Activated CD4-positive, alpha-beta T cell treated with anti-CD3 and anti-CD28 coated beads, Interleukin-10, Interleukin-2, amounts not matched to agents 100 ng/mL and 50 ng/mL, durations not matched to agents 16 hours and 8 hours (primary cell): ENCODE measurements at places on chromosomes 7 and 10.
A peak's percentile ranks its signal among the peaks of the same experiment; 100 is the strongest.

DNA sequence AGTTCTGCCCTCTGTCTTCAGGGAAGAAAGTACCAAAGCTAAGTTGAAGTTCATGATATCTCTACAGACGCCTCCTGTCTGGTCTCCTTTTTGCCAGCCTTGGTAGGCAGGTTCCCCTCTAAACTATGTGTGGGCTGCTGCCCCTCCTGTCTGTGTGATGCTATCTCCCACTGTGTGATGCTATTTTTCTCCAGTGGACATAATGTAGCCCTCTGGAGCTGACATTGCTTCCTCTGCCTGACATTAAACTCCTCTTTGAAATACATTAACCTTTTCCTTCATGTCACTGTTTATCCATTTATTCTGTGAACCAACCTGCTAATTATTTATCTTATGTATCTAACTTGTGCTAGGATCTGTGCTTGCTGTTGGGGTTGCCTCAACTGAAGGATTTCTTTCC lies at the start of gene PRSS58:
TSS of gene PRSS58 (minus strand) at position 101 of the 400 bp plus-strand sequence. CDS start 351 bp downstream, outside the sequence.
- no peak for DNase-seq

DNA sequence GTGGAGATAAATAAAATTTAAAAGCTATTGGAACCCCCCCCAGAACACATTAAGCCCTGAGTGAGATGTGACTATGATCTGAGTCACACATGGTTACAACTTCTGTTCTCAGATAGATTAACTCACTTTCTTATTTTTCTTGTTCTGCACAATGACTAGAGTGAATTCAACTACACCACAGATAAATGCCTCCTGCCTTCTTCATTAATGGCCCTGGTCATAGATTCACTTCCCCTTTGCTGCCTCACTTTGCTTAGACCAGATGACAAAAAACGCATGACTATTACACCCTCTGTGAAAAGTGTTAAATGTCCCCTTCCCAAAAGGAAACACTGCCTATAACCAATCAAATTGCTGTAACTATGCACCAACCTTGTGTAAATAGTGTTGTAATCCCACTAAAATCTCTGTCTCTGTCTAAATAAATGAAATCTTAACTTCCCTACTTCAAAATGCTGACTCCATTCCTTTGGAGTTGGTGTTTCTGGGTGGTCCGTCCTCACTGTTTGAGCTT lies 49.4 kb downstream of the AKR1D1 start:
- no peak for DNase-seq

- no peak for DNase-seq
These were observed 136.9 kb downstream of the MBL2 start for GRCh38 chr10:52635651-52636050.

GRCh38 chr10:67606572-67606971 lies 89.4 kb downstream of the CTNNA3 start:
- DNase-seq: no peak

- peak; percentile 70 for DNase-seq
These were observed at the start of gene BLVRA for GRCh38 chr7:43758029-43758821. TSS of gene BLVRA (plus strand) at chr7:43758680. CDS start at chr7:43771159, 12,479 bp downstream.

DNA sequence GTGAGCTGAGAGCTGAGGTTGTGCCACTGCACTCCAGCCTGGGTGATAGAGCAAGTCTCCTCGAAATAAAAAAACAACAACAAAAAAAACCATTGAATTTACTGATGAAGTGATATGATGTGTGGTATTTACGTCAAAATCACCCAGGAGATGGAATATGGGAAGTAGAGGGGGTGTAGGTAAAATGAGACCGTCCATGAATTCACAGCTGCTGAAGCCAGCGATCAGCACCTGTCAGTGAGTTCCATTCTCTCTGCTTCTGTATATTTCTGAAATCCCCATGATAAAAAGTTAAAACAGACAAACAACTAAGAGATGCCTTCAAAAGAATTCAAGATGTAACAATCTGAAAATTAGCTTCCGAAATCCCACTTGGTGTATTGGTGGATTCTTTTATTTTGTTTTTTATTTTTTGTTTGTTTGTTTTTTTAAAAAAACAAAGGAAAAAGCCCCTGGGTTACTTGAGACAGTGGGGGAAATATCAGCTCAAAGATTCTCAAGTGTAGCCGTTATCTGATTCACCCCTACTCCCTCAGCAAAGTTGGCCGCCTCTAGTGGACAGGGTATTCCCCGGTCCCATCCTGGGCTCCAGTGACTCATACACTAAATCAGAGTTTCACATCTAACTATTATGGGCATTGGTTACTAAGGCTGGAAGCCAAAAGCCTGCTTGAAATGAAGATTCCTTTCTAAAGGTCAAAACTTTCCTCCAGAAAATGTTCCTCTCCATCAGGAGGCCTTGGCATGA lies 76.4 kb downstream of the MAP3K8 start:
- peak; percentile 73 for DNase-seq

DNA sequence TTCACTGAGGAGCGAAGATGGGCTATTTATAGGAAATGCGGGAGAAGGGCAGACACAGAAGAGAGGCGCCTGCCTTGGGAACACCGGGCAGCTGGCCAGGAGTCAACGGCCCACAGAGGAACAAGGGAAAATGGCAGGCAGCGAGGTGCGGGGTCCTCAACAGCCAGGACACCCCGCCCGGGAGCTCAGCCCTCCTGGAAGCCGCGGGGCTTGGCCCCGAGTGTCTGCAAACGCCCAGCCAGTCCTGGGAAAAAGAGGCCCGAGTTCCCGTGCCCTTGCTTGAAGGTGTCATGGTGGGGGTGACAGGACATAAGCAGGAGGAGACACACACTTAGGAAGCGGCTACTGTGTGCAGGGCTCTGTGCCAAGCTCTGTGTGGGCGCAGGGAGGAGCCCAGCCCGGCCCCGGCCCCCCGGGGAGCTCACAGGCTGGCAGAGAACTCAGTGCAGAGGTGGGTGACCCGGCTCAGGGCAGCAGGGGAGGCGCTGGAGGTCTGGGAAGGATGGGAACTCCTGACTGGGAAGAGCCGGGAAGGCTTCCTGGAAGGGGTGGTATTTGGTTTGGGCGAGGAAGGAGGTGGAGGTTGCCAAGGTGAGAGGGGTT lies 79.9 kb downstream of the ELFN1 start:
- DNase-seq: no peak

DNA sequence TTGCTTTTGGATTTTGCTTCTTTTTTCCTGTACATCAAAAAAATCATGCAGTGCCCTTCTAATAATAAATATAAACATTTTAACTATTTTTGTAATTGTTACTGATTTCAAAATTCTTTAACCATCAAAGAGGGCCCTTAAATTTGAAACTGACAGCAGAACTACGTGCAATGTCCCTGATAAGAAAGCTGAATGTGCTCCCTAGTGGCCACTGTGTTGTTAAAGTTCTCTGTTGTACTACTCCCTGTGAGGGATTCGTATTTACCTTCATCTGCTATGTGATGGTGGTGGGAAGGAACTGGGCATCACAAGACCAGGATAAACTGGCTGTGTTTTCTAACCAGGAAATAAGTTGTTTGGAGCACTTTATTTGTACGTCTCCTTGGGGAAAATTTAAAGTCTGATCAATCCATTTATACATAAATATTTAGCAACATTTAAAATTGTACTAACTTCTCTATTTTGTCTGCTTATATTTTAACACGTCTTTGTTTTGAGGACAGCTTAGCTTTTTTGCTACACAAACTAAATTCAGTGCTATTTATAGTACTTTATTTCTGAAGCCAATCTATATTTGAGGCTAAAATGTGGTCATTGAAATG lies 322.4 kb downstream of the HGF start:
- no peak for DNase-seq

DNA sequence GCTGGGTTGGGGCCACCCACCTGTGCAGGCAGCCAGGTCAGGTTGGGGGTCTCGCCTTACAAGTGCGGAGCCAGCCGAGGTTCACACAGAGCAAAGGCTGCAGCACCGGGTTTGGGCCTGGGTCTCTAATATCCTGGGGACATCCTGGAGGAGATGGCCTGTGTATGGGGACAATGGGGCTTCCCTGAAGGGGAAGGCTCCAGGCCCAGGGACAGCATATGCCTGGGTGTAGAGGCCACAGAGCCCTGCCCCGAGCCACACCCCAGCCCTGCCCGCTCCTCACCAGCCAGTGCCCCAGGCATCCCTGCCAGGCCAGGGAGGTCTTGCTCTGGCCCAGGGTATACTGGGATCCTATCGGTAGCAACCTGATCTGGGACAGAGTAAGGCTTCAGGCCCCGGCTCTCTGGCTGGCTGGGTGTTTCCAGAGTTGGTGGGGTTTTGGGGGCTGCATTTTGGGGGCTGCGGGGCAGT lies 9.1 kb downstream of the TTYH3 start:
- DNase-seq: no peak

- peak; percentile 31 for DNase-seq
These were observed 19.9 kb downstream of the UPF2 start for GRCh38 chr10:12022580-12023257.

DNA sequence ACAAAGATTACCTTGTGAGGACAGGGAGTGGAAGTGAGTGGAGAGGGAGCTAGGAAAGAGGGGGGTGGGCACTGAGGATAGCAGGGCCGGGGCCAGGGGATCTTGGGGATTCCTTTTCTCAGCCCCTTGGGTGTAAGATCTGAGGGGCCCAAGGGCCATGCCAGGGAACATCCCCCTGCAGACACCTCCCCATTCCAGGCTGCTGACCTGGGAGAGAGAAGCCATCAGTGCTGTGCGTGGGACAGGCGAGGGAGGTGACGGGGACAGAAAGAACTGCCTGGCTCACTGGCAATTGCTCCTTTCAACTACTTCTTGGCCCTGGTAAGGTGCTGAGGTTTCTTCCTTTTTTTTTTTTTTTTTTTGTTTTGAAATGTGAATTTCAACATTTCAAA lies 12.0 kb upstream of the BTBD16 start:
- DNase-seq: no peak

DNA sequence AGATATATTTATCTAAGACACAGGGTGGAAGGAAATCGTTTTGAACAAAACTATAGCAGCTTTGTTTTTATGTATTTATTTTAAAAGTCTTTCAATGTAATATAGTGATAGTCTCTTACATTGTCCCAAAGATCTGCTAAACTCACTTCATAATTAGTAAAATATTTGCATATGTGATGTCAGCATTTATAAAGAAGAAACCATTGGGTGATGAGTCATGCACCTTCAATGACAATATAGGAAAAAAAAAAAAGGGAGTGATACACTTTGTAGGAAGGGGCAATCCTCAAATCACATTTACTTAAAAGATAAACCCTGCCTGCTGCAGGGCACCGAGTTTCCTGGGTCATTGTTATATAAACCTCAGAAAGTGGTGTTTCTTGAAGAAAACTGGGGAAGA lies 112.4 kb upstream of the SEMA3C start:
- DNase-seq: no peak

DNA sequence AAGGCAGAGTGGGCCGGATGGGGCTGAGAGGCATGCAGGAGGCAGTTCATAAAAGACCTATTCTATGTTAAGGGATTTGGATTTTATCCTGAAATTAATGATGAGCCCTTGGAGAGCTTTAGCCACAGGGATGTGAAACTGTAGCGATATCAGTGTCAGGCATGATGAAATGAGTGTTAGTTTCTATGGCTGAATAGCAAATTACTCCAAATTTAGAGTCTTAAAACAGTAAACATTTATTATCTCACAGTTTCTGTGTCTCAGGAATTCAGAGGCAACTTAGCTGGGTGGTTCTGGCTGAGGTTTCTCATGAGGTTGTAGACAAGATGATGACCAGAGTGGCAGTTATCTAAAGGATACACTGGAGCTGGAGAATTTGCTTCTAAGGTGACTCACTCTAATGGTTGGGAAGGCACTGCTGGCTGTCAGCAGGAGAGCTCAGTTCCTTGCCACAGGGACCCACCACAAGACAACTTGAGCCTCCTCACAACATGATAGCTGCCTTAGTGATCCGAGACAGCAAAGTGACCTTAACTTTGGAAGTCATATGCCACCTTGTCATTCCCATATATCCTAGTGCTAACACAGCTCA lies 36.7 kb upstream of the SFTPD start:
- peak; percentile 4 for DNase-seq

- no peak for DNase-seq
These were observed 2.3 kb upstream of the GIMAP8 start for GRCh38 chr7:150447966-150448788.

GRCh38 chr7:87852306-87852705 lies 23.9 kb downstream of the SLC25A40 start:
- no peak for DNase-seq

- DNase-seq: no peak
These were observed 133.6 kb upstream of the COL1A2 start for GRCh38 chr7:94261067-94261466.

GRCh38 chr7:91869661-91870060 lies 10.8 kb downstream of the MTERF1 start:
- no peak for DNase-seq
